AG08395 (cell line): ENCODE measurements at places on chromosomes 5 and 9.

DNA sequence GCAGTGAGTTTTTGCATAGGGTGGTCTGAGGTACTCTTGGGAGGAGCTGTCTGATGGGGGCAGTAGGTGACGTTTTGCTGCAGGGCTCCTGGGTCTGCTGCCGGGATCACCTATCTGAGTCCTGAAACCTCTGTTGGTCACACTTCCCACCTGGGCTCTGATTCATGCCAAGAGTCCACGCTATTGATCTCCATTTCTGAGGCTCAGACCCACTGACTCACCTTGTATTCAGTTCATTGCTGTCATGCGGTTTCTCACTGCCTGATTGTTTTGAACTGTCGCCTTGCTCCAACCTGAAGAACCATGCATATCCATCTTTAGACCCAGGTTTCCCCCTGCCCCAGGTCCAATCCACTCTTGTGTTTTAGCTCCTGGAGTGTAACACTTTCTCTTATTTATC lies 101.3 kb downstream of the NPR3 start:
- DNase-seq = no peak

GRCh38 chr9:129068990-129069861 lies 11.7 kb upstream of the DOLPP1 start:
- DNase-seq = no peak

- DNase-seq = no peak
Measured at GRCh38 chr9:138049779-138050471, 172.3 kb downstream of the CACNA1B start.

DNA sequence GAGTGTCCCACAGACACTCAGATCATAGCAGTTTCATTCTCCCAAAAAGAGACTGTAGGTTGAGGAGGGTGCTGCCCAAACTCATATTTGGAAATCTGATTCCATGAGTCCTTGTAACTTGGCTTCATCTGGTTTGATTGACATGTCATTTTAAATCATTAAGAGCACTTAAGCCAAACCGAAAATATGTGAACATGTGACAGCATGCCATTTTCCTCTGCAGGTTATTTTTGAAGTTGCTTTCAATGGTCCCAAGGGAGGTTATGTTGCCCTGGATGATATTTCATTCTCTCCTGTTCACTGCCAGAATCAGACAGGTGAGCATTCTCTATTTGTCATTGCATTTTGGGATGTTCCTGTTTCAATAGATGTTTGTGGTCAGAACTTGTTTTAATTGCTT lies 87.6 kb downstream of the MAMDC2 start:
- no peak for DNase-seq

GRCh38 chr9:32424616-32425015 lies 40.2 kb downstream of the ACO1 start:
- no peak for DNase-seq
